ENCODE measurements at places on chromosomes 13 and 19.

DNA sequence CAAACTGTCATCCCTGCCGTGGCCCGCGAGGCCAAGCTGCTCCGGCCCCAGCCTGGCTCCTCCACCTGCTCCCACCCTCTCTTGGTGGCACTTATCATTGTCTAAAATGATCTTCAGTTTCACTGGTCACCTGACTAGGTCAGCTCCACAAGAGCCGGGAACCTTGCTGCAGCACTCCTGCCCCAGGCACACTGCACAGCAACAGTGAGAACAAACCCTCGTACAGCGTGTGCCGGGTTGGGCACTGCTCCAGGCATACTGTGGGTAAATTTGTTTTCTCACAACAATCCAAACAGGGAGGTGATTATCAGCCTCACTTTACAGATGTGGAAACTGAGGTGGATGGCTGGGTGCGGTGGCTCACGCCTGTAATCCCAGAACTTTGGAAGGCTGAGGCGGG is 8.9 kb downstream of the DEDD2 start:
- no peak for DNase-seq

DNA sequence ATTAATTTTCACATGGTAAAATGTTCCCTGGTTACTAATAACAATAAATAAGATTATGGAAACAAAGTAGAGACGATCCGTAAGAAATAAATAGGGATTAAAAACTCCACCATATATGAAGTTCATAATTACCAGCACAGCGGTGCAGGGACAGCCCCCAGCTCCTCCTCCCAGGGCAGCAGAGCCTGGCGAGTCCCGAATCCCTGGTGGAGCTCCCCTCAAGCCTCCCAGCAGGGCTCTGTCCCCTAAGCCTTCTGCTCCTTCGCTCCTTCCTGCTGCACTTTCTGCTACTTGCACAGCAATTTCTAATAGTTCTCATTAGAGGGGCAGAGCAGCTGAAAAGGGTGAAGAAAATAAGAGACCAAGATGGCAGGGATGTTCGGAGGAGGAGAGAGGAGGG is 43.6 kb downstream of the RASA3 start:
- no peak for DNase-seq

GRCh38 chr19:41691268-41691970 is 3.3 kb upstream of the CEACAM7 start:
- peak; percentile 43 for DNase-seq

DNA sequence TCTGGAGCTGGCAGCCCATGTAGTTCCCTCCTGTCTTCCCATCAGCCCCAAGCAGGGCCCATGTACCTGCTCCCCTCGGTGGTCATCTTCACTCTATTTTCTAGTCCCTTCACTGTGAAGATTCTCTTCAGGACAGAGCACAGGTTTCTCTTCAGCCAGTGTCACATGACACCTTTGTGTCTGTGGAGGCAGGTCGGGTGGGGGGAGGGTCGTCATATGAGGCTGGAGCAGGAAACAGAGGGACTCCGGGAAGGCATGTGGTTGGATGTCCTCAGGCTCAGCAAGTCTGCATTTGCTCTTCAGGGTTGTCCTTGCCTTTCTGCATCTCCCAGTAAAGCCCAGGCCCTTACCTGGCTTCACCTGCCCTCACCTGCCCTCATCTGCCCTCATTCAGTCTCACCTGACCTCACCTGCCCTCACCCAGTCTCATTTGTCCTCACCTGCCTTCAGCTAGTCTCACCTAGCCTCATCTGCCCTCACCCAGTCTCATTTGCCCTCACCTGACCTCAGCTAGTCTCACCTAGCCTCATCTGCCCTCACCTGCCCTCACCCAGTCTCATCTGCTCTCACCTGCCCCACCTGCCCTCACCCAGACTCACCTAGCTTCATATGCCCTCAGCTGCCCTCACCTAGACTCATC is 120.3 kb downstream of the ZDHHC20 start:
- DNase-seq: peak; percentile 20

GRCh38 chr13:23622985-23623384 is 52.8 kb downstream of the TNFRSF19 start:
- DNase-seq: no peak

GRCh38 chr19:4493929-4494690 is 22.0 kb downstream of the HDGFL2 start:
- no peak for DNase-seq

DNA sequence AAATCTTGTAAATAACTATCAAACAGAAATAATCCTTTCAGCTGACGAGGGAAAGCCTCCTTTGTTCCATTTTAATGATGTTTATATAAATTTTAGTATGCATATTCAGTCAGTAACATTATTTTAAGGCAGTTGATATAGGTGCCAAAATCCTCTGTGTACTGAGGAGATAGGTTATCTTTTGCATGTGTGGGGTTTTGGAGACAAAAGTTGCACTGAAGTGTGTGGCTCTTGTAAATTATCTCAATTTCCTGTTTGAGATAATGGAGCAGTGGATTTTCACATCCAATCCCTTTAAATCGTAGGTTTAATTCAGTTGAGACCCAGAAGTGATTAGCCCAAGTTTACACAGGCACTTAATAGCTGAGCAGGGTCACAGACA is 106.6 kb downstream of the RGCC start:
- DNase-seq: no peak

DNA sequence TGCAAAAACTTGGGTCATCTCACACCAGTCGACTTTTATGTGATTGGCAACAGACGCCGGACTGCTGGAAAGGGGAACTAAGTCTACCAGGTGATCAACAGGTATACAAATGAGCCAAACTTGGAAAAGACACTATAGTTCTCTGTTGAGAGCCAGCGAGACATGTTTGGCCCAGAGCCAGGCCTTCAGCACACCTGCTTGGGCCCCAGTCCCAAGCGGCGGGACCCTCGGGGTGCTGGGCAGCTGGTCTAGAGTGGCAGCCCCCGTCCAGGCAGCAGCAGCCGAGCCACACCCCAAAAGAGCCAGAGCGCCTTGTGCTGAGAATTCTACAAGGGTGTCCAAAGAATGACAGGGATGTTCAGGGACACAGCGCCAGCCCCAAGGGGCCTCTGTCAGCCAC is 28.0 kb downstream of the NAXD start:
- no peak for DNase-seq

GRCh38 chr13:43368003-43368402 is 344.6 kb downstream of the DNAJC15 start:
- no peak for DNase-seq

DNA sequence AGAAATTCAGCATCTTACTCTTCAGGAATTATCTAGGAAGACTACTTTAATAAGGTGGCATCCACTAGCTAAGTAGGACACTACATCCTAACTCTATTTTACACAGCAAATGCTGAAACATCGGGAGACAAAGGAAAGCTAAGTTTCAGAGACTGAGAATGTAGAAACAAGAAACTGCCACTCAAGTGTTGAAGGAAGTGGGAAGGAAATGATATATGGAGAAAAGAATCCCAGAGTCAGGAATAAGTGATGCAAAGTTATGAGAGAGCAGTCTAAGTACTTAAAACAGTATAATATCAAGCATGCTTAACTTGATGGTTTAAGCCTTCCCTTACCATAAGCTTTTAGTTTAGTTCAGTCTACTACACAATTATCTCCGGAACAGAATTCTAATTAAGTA is 52.4 kb downstream of the RBM26 start:
- no peak for DNase-seq

DNA sequence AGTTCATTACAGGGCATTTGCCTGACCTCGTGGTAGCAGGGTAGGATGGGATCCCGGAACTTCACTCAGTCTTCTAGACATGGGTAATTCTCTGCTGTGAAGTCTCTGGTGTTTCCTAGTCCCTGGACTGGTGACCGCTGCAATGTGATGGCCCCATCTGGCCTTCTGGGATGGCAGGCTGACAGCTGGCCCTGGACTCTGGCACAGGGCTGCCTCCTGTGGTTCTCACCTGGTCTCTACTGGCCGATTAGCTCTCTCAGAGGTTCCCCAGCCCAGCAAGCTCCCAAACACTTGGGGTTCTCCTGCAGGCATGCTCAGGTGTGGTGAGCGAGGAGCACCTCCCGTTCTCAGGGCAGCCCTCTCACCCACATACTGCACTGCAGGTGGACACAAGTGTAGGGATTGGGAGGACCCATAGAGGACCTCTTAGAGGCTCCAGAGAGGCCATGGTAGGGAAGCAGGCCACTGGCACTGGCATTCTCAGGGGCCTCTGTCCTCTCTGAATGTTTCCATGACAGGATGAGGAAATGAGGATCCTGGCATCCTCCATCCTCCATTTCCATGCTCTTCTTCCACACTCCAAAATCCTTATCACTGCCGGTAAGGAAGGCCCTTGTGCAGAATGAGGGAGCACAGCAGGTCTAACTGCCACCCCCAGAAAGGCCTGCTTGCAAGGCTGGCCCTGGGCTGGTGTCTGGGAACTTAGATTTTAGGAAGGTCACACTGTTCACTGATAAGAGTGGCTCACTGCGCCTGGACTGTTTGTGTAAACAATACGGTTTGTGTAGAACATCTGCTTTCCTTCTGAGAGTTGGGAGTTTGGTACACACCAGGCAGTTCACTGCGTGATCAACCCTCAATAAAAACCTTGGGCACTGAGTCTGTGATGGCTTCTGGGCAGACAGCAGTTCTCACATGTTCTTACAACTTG is 31.5 kb upstream of the FARP1 start:
- no peak for DNase-seq

DNA sequence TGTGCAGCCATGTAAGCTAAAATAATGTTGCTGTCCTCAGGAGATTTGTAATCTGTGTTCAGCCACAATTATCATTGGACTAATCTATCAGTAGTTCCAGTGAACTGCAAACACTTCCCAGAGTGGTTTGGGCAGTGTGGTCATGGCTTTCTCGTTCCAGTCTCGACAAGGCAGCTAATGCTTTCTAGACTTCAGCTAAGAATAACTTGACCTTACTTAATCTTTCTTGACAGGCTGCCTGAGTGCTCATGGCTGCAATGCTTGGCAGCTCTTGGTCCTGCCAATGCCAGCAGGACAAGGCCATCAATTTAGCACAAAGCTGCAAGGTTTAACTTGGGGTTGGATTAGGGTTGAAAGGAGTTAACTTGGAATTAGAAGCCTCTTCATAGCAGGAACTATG is 32.8 kb downstream of the ATP12A start:
- peak; percentile 93 for DNase-seq

DNA sequence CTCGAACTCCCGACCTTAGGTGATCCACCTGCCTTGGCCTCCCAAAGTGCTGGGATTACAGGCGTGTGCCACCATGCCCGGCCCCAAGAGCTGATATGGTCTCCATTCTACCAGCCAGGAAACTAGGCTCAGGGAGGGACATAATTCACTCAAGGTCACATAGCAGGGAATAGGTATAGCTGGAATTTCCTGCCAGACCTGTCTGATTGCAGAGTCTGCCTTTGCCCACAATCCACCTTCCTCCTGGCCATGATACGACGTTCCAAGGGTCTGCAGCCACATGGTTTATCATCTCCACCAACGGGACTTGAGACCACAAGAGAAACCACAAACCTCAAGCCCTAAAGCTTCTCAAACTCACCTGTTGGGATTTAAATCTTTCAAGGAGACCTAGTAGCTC is 32.0 kb downstream of the ZNRF4 start:
- no peak for DNase-seq

- no peak for DNase-seq
These were observed 70.3 kb downstream of the DHRS12 start for GRCh38 chr13:51733374-51734298.

DNA sequence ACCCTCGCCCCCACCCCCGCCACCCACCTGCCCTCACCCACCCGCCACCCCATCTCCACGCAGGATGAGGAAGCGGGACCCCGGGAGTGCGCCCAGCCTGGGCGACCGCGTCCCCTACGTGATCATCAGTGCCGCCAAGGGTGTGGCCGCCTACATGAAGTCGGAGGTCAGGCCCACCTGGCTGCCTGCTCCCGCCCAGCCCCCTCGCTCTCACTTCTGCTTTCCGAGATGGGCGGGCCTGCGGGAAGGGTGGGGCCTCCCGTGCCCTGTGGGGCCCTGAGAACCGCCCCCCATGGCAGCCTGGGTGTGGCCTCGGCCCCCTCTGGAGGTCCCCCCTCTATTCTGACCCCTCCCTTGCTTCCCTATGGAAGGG is 3.1 kb upstream of the SPIB start:
- no peak for DNase-seq

- DNase-seq: peak; percentile 35
These were observed 1.4 kb upstream of the TSHZ3 start for GRCh38 chr19:31350693-31351055.
